ENCODE measurements at places on chromosomes 7 and 10.

DNA sequence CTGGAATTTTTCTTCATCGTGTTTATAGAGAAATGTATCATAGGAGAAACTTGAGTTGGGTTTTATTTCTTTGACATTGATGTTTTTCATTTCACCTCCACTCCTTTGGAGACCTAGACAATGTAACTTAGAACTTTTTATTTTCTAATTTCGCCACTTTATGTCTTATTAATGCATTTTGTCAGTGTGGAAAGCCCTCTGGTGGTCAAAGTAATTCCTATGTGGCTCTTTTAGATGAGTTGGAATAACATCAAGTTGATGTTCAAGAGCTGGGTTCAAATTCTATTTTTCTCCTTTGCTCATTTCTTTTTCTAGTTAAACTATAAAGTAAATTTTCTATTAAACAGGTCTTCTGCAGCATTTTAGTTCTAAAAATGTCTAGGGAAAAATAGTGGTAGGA is 478.6 kb downstream of the LRMDA start:
- H3K36me3 ChIP-seq = no peaks in the 10 kb centered on the region
- H3K4me3 ChIP-seq = no peak overlapping the region
- H3K27me3 ChIP-seq = peaks cover 5% of the 10 kb centered on the region
- H3K4me1 ChIP-seq = no peaks in the 10 kb centered on the region

- H3K27ac ChIP-seq = peak overlapping the region; percentile 48
- no peak overlapping the region for H3K4me3 ChIP-seq
Observed at GRCh38 chr10:88064608-88065382, 201.4 kb downstream of the PTEN start.

DNA sequence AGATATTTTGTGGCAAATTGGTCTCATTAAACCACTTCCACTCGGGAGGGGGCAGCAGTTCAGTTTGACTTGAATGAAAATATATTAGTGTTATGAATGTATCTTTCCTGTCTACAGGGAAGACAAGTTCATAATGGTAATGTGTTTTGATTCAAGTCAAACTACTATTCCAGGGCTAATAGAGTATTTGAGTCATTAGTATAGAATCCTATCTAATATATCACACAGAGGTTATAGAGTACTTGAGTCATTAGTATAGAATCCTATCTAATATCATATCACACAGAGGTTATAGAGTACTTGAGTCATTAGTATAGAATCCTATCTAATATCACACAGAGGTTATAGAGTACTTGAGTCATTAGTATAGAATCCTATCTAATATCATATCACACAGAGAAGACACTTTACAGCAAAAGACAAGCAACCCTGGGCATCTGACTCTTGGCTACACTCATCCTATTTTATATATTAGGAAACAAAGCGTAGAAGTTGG is 199.7 kb upstream of the MAGI2 start:
- no peaks in the 10 kb centered on the region for H3K27me3 ChIP-seq
- no peaks in the 10 kb centered on the region for H3K4me1 ChIP-seq
- no peaks in the 10 kb centered on the region for H3K36me3 ChIP-seq
- DNase-seq = no peak

DNA sequence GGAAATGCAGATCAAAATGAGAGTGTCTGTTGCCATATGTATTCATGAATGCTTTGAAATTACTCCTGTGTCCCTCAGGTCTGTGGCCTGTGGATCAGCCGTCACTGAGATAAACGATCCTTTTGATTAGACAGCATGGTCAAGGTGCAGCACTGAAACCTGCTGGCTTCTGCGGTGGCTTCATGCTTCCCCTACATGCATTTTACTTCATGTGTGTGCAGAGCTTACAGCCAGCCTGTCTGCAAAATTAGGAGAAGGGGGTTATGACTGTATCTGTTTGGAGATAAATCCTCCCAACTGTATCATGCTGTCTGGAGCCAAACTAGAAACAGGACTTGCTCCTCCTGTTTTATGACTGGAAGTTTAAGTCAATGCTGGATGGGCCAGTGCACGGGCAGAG is 71.0 kb upstream of the PLPP4 start:
- no peak overlapping the region for H3K4me3 ChIP-seq
- H3K36me3 ChIP-seq = no peaks in the 10 kb centered on the region
- no peaks in the 10 kb centered on the region for H3K27me3 ChIP-seq
- H3K27ac ChIP-seq = no peak overlapping the region
- no peaks in the 10 kb centered on the region for H3K4me1 ChIP-seq
- no peak for DNase-seq
